ENCODE measurements at places on chromosomes 1 and 21. TPM values are rescaled to one million over a fixed set of nuclear protein-coding genes. Genes with fewer than 3 reads are reported as not detected.

The FCRL2 gene
- total RNA-seq, result 81.0 TPM

The BRINP2 gene
- not detected for total RNA-seq

- H3K27ac ChIP-seq, result no peak overlapping the region
- DNase-seq, result no peak
- H3K36me3 ChIP-seq, result no peaks in the 10 kb centered on the region
- no peaks in the 10 kb centered on the region for H3K4me1 ChIP-seq
- no peak overlapping the region for H3K4me3 ChIP-seq
Measured at GRCh38 chr21:39854572-39854971, 12.7 kb upstream of the PCP4 start.

DNA sequence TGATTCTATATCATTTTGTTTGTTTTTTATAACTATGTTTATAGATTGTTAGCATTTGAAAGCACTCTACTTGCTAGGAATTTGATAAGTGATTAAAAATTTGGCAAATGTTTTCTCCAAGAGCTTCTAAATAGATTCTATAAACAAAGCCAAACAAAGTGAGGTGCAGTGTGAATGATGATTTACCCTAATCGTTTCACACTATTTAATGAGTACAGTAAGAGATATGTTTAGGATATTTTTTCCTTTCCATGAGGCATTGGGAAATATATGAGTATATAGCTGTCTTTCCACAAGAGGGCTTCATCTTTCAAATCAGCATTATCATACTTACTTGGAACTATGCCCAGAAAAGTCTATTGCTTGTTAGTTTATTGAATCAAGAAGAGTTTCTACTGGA, 277.0 kb upstream of the BRINP3 start:
- no peaks in the 10 kb centered on the region for H3K4me1 ChIP-seq
- no peak for DNase-seq
- no peaks in the 10 kb centered on the region for H3K36me3 ChIP-seq

GRCh38 chr1:38917337-38917736, 24.3 kb downstream of the RHBDL2 start:
- H3K27me3 ChIP-seq, result no peaks in the 10 kb centered on the region
- H3K4me3 ChIP-seq, result no peak overlapping the region
- DNase-seq, result no peak
- H3K36me3 ChIP-seq, result no peaks in the 10 kb centered on the region
- no peaks in the 10 kb centered on the region for H3K4me1 ChIP-seq
- H3K27ac ChIP-seq, result no peak overlapping the region

DNA sequence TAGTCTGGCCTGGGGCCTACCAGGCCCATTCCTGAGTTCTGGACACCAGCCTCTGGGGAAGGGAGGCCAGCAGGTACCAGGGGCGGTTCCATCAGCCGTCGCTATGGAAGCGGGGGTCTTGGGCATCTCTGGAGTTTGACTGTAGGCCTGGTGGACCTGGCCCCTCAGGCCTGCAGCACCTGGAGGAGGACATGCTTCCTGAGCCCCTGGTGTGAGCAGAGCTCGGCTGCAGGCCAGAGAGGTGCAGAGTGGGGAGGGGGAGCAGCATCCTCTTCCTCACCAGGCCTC, 7.8 kb downstream of the MYBPH start:
- no peaks in the 10 kb centered on the region for H3K36me3 ChIP-seq
- no peak overlapping the region for H3K4me3 ChIP-seq
- DNase-seq, result no peak

DNA sequence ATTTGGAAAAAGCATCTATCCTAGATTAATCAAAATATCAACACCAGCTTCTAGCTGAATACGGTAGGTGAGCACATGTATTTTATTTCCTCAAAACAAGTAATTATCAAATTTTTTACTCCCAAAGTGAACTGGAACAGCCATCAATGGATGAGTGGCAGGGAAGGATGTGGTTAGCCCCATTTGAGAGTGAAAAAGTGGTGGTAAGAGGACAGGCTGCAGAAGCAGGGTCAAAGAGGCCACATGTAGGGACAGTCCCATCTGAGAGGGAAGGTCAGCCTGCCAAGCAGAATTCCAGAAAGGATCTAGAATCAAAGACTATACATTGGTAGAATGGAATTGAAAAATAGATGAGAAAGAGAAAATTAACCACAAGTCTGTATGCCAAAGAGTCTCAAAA, 163.8 kb downstream of the SMYD3 start:
- H3K27me3 ChIP-seq, result no peaks in the 10 kb centered on the region
- no peaks in the 10 kb centered on the region for H3K4me1 ChIP-seq
- no peak overlapping the region for H3K4me3 ChIP-seq
- no peak for DNase-seq
- peaks cover 3% of the 10 kb centered on the region for H3K36me3 ChIP-seq

- DNase-seq, result peak; percentile 87
- H3K4me3 ChIP-seq, result peak overlapping the region; percentile 56
- no peaks in the 10 kb centered on the region for H3K36me3 ChIP-seq
- H3K27ac ChIP-seq, result no peak overlapping the region
Measured at GRCh38 chr1:31394584-31395193, 18.3 kb upstream of the SERINC2 start.

The G0S2 gene
- total RNA-seq, result not detected

The GNG4 gene
- total RNA-seq, result 0.52 TPM

GRCh38 chr1:111621050-111621449, 1.5 kb downstream of the RAP1A start:
- peak overlapping the region; percentile 94 for H3K4me3 ChIP-seq
- no peaks in the 10 kb centered on the region for H3K27me3 ChIP-seq
- DNase-seq, result no peak
- H3K27ac ChIP-seq, result peak overlapping the region; percentile 86

GRCh38 chr1:41513383-41513735, 28.9 kb upstream of the EDN2 start:
- no peak overlapping the region for H3K4me3 ChIP-seq
- peaks cover 27% of the 10 kb centered on the region for H3K4me1 ChIP-seq
- no peaks in the 10 kb centered on the region for H3K36me3 ChIP-seq
- H3K27me3 ChIP-seq, result no peaks in the 10 kb centered on the region
- no peak for DNase-seq

DNA sequence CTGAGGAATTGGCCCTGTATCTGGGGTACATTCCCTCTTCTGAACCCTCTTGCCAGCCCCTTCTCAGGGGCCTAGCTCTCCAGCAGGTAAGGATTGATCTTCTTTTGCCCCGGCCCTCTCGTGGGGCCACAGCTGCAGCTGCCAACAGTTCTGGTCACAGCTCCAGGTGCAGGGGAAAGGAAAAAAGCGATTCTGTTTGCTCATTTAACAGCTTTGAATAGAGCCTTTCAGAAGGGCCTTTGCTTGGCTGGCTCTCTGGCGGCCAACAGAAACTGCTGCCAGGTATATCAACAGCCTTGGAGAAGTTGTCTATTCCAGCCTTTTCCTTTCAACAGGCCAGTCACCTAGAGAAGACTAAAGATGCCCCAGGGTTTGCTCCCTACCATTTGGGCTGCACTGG, 16.1 kb upstream of the FMOD start:
- DNase-seq, result no peak
- no peak overlapping the region for H3K4me3 ChIP-seq
- no peak overlapping the region for H3K27ac ChIP-seq

The PRAMEF25 gene
- not detected for total RNA-seq

- H3K4me1 ChIP-seq, result no peaks in the 10 kb centered on the region
- H3K27me3 ChIP-seq, result no peaks in the 10 kb centered on the region
- no peak overlapping the region for H3K4me3 ChIP-seq
- no peak overlapping the region for H3K27ac ChIP-seq
- H3K36me3 ChIP-seq, result no peaks in the 10 kb centered on the region
- DNase-seq, result no peak
Measured at GRCh38 chr1:63987014-63987627, 213.3 kb downstream of the ROR1 start.

The ZNF687 gene
- total RNA-seq, result 54.0 TPM

- no peak overlapping the region for H3K4me3 ChIP-seq
- H3K27ac ChIP-seq, result no peak overlapping the region
- H3K36me3 ChIP-seq, result no peaks in the 10 kb centered on the region
- DNase-seq, result peak; percentile 33
- H3K27me3 ChIP-seq, result no peaks in the 10 kb centered on the region
Measured at GRCh38 chr1:64505944-64506655, 36.2 kb downstream of the CACHD1 start.

DNA sequence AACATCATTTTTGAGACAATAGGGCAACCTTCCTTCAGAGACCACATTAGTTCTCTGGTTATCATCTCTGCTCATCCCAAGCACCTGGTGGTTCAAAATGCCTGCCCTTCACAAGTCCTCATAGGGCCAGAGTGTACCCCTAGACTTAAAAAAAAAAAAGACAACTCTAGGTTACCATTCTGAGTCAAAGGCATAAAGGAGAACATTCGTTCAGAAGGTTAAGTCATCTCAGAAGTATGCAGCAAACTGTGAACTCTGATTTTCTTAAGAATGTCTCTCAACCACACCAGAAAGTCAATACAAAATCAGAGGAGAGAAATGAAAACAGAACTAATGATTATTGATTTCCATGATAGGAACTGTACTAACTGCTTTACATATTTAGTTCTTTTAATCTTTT, 9.2 kb upstream of the BEND5 start:
- H3K4me1 ChIP-seq, result peaks cover 16% of the 10 kb centered on the region
- no peaks in the 10 kb centered on the region for H3K27me3 ChIP-seq
- no peak for DNase-seq
- no peak overlapping the region for H3K4me3 ChIP-seq
- H3K36me3 ChIP-seq, result no peaks in the 10 kb centered on the region

GRCh38 chr1:203915811-203916210, 54.4 kb downstream of the SNRPE start:
- H3K36me3 ChIP-seq, result no peaks in the 10 kb centered on the region
- no peaks in the 10 kb centered on the region for H3K4me1 ChIP-seq
- H3K4me3 ChIP-seq, result no peak overlapping the region

DNA sequence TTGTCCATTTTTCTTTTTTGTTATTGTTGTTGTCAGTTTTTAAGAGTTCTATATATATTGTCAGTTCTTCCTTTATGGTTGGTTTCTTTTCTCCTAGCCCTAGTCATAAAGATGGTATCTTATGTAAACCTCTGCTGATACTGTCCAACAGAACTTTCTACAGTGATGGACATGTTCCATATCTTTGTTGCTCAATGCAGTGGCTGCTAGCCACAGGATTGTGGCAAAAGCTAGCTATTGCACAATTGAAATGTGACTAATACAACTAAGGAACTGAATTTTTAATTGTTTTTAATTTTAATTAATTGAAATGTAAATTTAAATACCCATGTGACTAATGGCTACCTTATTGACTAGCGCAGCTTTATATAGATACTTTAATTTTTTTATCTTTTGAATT, 411.8 kb upstream of the PTBP2 start:
- H3K27me3 ChIP-seq, result no peaks in the 10 kb centered on the region
- no peaks in the 10 kb centered on the region for H3K36me3 ChIP-seq
- no peaks in the 10 kb centered on the region for H3K4me1 ChIP-seq
- no peak overlapping the region for H3K27ac ChIP-seq

- no peaks in the 10 kb centered on the region for H3K27me3 ChIP-seq
- no peak overlapping the region for H3K27ac ChIP-seq
- no peak for DNase-seq
- no peak overlapping the region for H3K4me3 ChIP-seq
Measured at GRCh38 chr21:15943009-15943666, 213.4 kb downstream of the USP25 start.

The KIFAP3 gene
- 14.9 TPM for total RNA-seq

- H3K36me3 ChIP-seq, result no peaks in the 10 kb centered on the region
- no peak overlapping the region for H3K4me3 ChIP-seq
- no peaks in the 10 kb centered on the region for H3K27me3 ChIP-seq
- no peak overlapping the region for H3K27ac ChIP-seq
- no peak for DNase-seq
Measured at GRCh38 chr1:218182455-218182854, 102.6 kb upstream of the RRP15 start.

DNA sequence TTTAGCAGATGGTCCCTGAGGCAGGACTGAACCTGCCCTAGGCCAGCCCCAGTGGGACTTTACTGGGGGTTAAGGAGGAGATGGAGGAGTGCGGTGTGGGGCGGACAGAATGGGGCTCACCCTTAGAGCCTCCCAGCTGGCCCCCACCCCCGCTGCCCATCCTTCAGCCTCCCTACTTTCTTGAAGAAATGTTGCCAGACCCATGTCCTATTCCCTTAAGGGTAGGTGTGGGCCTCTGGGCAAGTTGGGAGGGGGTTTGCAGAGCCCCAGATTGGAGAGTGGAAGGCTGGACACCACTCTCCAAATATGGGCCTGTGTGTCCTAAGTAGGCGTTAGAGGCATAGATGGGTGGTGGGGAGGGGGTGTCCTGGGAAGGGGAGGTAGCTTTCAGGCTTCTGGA, 19.2 kb upstream of the EPS8L3 start:
- no peak overlapping the region for H3K27ac ChIP-seq
- no peaks in the 10 kb centered on the region for H3K27me3 ChIP-seq
- DNase-seq, result no peak
- H3K36me3 ChIP-seq, result no peaks in the 10 kb centered on the region
- no peak overlapping the region for H3K4me3 ChIP-seq

The HTR6 gene
- not detected for total RNA-seq

The COA7 gene
- 11.3 TPM for total RNA-seq

DNA sequence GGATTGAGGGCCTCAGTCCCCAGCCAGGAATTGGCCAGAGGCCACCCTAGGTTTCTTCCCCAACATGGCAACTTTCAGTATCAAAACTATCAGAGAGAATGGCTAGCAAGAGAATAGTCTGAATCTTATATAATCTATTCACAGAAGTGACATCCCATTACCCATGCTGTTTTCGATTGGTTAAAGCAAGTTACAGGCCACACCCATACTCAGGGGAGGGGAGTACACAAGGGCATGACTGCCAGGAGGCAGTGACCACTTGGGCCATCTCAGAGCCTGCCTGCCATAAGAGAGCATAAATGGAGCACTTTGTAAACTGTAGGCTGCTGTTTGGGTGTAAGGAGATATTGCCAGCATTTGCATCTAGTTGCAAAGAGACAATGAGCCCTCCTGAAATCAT, 65.4 kb downstream of the FAM163A start:
- H3K4me1 ChIP-seq, result peaks cover 6% of the 10 kb centered on the region
- H3K27ac ChIP-seq, result no peak overlapping the region
- H3K36me3 ChIP-seq, result no peaks in the 10 kb centered on the region
- no peaks in the 10 kb centered on the region for H3K27me3 ChIP-seq

DNA sequence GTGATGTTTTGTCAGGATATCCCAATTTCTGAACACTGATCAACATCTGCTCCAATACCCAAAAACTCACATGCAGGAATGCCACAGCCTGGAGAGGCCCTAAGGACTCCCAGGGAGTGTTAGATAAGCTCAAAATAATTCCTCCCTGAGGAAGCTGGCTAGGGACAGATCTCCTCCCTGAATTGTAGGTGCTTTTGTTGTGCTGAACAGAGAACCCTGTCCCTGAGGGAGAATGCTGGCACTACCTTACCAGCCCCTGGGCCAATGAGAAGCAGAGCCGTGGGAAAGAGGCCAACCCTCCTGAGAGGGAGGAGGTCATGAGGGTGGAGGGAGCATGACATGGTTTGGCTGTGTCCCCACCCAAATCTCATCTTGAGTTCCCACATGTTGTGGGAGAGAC, 73.6 kb upstream of the PTGFRN start:
- no peak for DNase-seq
- no peak overlapping the region for H3K4me3 ChIP-seq
- no peaks in the 10 kb centered on the region for H3K36me3 ChIP-seq
- no peak overlapping the region for H3K27ac ChIP-seq
- peaks cover 4% of the 10 kb centered on the region for H3K27me3 ChIP-seq

The LCE2B gene
- total RNA-seq, result not detected
